ENCODE measurements at places on chromosomes 4 and X. TPM values are rescaled to one million over a fixed set of nuclear protein-coding genes. Genes with fewer than 3 reads are reported as not detected.

Gene CDS1
- total RNA-seq = 0.36 TPM

Gene CTAG2
- total RNA-seq = not detected

Gene DOK7
- total RNA-seq = not detected

Gene SHOX
- not detected for total RNA-seq

Gene LIMCH1
- 12.6 TPM for total RNA-seq

Gene PARM1
- total RNA-seq = 4.3 TPM

Gene CXCL11
- not detected for total RNA-seq

Gene H2BW2
- total RNA-seq = not detected

Gene UGT2A1
- total RNA-seq = 0.16 TPM

Gene VEGFC
- total RNA-seq = 12.6 TPM

Gene FGFR3
- 1.8 TPM for total RNA-seq

Gene RXFP1
- 0.36 TPM for total RNA-seq

Gene PLXNB3
- total RNA-seq = 6.0 TPM

Gene ANOS1
- total RNA-seq = 9.7 TPM

Gene SLC6A8
- total RNA-seq = 48.6 TPM

Gene MTNR1A
- not detected for total RNA-seq

Gene HGFAC
- not detected for total RNA-seq

Gene KLHL4
- 10.9 TPM for total RNA-seq

Gene FHDC1
- under 0.01 TPM for total RNA-seq

Gene LEF1
- total RNA-seq = not detected

Gene SRPX
- total RNA-seq = 1,799 TPM

Gene NUDT11
- total RNA-seq = 8.3 TPM

Gene FATE1
- not detected for total RNA-seq

All from cardiac atrium fibroblast (primary cell).